GM12892 (cell line): ENCODE measurements at places on chromosomes 5 and 9.

DNA sequence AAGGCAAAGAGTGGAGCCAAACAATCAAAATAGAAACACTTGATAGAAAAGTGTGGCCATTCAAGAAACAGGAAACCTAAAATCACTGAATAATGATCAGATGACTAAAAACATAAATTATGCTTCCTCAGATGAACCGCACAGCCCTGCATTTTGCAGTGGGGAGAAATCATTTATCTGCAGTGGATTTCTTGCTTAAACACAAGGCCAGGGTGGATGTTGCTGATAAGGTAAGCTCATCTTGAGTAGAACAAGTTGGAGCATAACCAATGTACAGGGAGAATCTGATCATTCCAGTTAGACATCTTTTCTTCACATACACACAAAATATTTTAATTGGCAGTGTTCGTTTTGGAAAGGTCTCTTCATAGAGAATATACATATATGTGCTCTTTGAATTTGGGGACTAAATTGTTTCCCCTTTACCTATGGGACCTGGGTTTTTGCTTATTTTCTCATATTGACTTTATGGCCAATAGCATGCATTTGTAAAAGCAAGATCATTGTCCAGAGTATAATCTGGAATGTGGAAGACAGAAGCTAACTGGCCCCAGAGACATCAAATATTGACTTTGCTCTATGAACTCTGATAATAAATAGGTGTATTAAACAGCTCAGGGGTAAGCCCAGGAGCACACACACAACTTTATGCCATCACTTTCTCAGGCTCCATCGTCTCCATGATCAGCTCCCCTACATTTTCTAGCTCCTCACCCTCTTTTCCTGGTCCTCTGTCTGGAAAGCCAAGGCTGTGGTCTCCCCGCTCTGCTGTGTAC is 9.1 kb downstream of the ANKDD1B start:
- DNase-seq = no peak

DNA sequence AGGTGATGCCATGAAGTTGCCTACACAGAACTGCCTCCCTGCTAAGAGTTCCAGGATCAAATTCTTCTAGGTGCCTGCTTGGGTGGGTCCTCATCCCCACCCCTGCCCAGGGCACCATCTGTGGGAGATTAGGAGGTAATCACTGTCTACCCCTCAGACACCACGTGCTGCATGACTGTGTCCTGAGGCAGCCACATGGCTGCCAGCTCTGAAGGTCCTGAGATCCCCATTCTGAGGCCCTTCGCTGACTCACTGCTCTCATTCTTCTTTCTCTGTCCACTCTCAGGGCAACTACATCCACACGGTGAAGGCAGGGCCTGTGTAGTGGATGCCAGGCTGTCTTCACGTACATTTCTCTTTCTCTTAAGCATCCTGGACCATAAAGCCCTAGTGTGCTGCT is 222.9 kb upstream of the ANKRD55 start:
- no peak for DNase-seq

GRCh38 chr9:82021198-82021597 is 32.6 kb downstream of the SPATA31D1 start:
- no peak for DNase-seq

DNA sequence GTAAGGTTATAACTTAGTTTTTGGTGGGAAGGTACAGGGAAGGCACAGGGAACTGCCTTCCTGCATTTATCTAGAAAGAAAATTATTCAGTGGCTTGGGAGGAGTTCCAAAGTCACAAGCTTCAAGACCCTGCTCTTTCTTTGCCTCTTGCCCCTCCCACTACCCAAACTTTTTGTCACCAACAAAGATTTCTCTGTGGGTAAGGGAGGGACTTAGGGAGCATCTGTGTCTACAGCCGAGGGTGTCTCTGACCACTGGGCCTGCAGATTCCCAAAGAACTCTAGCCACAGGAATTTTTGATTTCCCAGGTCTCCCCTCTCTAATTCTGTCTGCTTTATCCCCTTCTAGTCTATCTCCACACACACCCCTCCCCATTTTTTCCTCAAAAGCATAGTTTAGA is 2.1 kb downstream of the ECSCR start:
- no peak for DNase-seq

GRCh38 chr9:93357649-93358048 is 93.8 kb upstream of the FAM120A start:
- DNase-seq = no peak

GRCh38 chr5:114448481-114448880 is 86.6 kb downstream of the KCNN2 start:
- no peak for DNase-seq

DNA sequence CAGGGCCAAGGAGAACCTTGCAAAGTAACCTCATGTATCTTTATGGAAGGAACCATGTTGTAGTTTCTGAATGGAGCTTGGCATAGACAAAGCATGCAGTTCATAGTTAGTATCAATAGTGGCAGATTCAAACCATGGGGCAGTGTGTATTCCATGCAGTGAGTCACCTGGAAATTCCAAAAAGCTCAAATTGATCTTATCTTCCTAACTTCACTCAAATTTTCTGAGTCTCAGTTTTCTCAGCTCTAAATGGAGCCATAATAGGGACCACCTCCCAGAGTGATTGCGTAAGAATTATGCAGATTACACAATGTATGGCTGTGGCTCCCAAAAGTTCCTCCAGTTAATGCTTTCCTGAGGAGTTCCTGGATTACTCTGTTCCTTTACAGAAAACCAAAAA is 549.9 kb upstream of the KLF4 start:
- no peak for DNase-seq

DNA sequence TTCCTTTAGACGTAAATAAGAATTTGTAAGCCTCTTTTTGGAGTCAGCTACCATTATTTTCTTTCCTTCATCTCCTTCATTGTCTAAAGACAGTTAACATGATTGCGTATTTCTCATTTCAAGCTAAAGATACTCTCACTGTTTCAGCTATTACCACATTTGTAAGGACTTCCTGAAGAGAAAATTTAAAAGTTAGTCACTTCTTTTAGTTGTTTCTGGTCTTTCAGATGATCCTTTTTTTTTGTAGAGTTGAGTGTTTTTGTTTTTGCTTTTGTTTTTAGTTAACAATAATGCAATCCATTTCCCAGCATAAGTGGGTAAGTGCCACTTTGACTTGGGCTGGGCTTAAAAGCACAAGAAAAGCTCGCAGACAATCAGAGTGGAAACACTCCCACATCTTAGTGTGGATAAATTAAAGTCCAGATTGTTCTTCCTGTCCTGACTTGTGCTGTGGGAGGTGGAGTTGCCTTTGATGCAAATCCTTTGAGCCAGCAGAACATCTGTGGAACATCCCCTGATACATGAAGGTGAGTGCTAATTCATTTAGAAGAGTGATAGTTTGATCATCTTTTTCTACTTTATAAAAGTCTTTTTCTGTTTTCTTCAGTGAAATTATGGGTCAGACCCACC is 2.0 kb downstream of the IL31RA start:
- no peak for DNase-seq

GRCh38 chr9:129037767-129038098 is 1.3 kb downstream of the MIGA2 start:
- DNase-seq = no peak

DNA sequence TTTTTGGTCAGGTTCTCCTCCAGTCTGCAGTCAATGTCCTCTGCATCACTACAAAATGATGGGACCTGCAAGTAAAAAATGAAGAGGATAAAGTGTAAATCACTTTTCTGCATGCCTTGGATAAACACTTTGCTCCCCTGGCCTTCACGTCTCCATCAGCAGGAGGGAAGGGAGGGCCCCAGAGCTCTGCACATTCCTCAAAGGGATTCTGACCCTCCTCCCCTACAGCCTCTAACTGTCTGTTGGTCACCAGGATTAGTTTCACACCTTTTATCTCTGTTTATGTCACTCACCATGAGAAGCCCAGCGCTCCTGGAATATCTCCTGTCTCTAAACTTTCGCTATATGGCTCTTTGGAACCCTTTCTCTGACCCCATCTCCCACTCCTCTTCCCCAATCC is 103.3 kb downstream of the SVEP1 start:
- no peak for DNase-seq

DNA sequence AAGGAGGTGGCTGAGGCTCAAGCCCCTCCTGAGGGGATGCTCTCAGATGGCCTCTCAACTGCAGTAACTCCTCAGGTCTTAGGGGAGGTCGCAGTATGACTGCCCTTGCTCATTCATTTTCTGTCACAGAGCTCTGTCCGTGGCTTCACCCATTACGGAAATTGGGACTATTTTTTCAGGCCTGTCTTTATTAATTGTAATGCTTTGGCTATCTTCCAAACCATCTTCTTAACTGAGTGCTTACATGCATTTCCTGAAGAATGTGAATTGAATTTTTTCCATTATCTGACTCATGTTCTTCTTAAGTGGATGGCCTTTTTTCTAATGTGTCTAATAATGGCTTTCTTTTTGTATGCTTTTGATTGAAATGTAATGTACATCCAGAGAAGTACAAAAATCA is 36.4 kb upstream of the SV2C start:
- no peak for DNase-seq

DNA sequence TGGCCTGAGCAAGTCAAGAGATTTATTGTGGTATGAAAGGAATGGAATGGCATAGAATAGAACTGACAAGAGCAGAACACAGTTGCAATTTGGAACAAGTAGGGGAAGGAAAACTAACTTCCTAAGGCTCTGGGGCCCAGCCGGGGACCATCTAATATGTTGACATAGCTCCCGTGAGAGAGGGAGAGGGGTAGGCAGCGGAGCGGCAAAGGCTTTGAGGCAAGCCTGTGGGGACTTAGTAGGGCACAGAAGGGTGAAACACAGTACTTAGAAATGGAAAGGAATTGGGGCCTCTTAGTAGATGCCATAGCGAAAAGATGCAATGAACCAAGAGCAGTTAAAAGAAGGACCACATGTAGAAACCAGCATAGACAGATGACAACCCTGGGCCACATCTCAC is 11.8 kb upstream of the GNA14 start:
- no peak for DNase-seq

DNA sequence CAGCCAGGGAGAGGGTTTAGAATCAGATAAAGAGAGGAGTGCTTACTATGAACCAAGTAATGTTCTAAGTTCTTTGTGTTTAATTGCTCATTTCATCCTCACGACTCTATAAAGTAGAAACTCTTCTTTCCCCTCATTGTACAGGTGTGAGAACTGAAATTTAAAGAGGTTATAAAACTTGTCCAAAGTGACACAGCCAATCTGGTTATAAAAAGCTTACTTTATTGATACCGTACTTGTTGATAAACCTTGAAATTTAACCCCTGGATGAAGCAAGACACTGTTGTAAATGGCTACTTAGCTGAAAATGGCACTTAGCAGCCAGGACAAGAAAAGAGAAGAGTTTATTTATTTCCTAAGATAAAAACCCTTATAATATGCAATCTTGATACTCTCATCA is 702.4 kb downstream of the KCTD16 start:
- DNase-seq = no peak

- DNase-seq = no peak
Observed at GRCh38 chr9:35760651-35761050, 6.6 kb upstream of the MSMP start.

GRCh38 chr5:123209502-123210027 is 120.5 kb downstream of the PRDM6 start:
- DNase-seq = no peak

DNA sequence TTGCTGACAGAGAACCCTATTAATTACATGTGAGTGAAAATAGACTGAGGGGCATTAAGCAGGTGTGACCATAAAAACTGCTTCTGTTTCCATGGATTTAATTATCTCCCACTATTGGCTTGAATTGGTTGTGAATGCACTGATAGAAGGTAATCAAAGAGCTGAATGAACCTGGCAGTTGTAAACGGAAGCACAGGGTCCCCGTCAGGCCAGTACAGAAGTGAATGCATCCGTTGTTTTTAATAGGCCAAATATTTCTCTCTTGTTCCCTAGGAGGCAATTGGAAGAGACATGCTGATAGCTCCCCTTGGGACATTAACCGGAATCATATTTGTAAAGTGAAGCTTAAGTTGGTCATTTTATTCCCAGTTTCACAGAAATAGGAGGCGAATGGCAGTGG is 147.0 kb downstream of the CAVIN4 start:
- DNase-seq = no peak

DNA sequence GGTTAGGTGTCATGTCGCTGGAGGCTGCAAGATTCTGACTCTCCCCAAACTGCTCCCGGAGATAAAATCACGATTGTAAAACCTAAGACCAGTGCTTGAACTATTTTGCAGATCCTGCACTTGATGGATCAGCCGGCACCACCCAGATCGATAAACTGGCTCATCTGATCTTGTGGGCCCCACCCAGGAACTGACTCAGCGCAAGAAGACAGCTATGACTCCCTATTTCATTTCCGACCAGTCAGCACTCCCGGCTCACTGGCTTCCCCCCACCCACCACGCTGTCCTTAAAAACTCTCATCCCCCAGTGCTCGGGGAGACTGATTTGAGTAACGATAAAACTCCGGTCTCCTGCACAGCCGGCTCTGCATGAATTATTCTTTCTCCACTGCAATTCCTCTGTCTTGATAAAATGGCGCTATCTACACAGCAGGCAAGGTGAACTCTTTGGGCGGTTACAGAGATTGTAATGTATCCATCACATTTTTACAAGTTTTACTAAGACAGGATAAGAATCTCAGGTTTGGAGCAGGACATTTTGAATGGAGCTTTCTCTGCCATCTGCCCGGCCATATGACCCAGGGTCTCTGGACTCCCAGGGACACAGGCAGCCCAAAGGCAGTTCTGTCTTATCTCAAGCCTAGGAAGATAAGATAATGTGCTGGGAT is 10.6 kb upstream of the PPP1R26 start:
- no peak for DNase-seq

- no peak for DNase-seq
Observed at GRCh38 chr9:27377147-27377807, 80.3 kb upstream of the EQTN start.

- no peak for DNase-seq
Observed at GRCh38 chr5:80042330-80042729, 7.2 kb downstream of the THBS4 start.

- no peak for DNase-seq
Observed at GRCh38 chr9:129221979-129222635, 44.0 kb upstream of the IER5L start.

- no peak for DNase-seq
Observed at GRCh38 chr5:1336106-1336561, 8.8 kb downstream of the CLPTM1L start.

- no peak for DNase-seq
Observed at GRCh38 chr5:42022383-42022972, 97.4 kb downstream of the FBXO4 start.

DNA sequence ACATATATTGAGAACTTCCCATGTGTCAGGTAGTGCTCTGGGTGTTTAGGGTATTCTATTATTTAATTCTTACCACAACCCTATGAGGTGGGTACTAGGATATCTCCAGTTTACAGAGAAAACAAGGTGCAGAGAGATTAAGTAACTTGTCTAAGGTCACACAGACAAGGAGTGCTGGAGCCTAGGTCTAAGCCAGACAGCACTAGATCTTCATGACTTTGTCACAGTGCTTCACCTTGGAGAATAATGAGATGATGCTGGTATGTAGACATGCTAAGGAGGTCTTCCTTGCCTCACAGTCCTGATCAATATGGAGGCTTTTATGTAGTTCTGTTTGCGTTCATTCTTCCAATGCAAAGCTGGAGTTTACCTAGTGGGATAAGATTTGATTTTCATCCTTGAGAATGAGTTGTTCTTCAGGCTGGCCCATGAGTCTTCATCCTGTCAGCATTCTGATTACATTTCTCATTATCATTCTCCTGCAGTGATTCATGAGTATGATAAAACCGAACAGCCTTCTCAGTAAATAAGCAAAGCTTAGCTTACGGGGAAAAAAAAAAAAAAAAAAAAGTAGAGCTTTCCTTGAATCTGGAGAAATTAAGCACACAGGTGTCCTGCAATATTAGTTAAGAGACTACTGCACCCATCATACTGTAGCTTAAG is 176.3 kb downstream of the C9orf152 start:
- DNase-seq = no peak

- no peak for DNase-seq
Observed at GRCh38 chr9:105971986-105972385, 277.6 kb downstream of the TMEM38B start.
